ENCODE measurements at places on chromosomes 16 and 17.

- no peak for DNase-seq
These were observed 12.6 kb upstream of the CLUH start for GRCh38 chr17:2723997-2724783.

GRCh38 chr17:37700881-37701280 lies 44.0 kb downstream of the HNF1B start:
- DNase-seq: no peak

- DNase-seq: no peak
These were observed 7.4 kb downstream of the XYLT1 start for GRCh38 chr16:17463335-17463734.

- DNase-seq: no peak
These were observed 62.7 kb upstream of the DNAJA2 start for GRCh38 chr16:47036201-47036600.

GRCh38 chr17:67759355-67760171 lies 41.8 kb downstream of the NOL11 start:
- no peak for DNase-seq

GRCh38 chr17:75592348-75593020 lies 4.9 kb downstream of the MYO15B start:
- DNase-seq: no peak

- DNase-seq: no peak
These were observed 68.1 kb downstream of the GSG1L start for GRCh38 chr16:27995378-27995777.

- no peak for DNase-seq
These were observed 4.4 kb downstream of the CACNA1G start for GRCh38 chr17:50564916-50565315.

GRCh38 chr16:23847948-23848347 lies 12.2 kb downstream of the PRKCB start:
- no peak for DNase-seq

All from bone marrow (tissue), 2 donors.